Fibroblast of skin of right biceps (primary cell): ENCODE measurements at places on chromosomes 6 and 20.

GRCh38 chr6:31462964-31463870 is 34.7 kb upstream of the MICB start:
- DNase-seq: peak; percentile 47

DNA sequence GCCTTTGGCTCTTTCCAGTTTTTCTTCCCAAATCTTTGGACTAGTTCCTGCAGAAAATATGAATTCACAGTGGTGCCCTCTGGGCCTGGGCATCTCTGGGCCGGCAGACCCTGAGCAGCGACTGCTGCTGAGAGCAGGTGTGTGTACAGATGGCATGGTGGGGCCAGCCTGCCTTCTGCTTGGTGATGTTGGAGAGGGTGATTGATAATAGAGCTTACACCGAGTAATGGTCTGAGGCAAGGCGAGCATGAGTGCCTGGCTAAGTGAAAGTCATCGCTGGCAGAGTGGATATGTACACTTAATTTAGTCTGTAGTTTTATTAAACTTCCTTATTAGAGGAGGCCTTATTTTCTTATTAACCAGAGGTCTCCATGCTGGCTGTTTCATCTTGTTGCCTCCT is 156.9 kb downstream of the CDKAL1 start:
- DNase-seq: no peak

GRCh38 chr20:60586269-60587050 is 628.2 kb downstream of the CDH26 start:
- DNase-seq: no peak

DNA sequence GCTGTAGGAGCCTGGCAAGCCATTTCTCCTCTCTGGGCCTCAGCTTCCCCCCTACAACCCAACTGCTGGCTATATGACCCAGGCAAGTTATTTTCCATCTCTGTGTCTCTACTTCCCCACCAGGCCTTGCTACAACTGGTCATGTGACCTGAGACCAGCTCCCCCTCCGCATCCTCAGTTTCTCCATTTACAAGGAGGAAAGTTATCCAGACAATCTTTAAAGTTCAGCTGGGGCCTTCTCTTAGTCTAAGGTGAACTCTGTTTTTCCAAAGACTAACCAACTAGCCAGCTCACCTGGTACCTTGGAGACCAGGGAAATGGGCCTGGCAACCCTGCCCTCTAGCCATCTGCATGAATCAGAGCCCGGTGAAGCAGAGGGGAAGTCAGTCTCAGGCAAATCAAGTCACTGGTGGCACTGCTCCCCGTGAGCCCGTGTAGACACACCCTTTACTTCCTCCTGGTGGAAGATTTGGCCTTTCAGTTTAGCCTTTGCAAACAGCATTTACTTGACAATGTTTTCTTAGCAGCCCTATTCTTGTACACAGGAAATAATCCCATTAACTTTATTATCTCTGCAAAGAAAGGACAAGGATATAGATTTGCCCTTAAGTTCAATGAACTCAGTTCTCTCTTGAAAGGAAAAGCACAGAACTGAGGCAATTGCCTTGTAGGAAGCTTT is 157.7 kb downstream of the VEGFA start:
- no peak for DNase-seq

- no peak for DNase-seq
Measured at GRCh38 chr20:20368418-20369249, 730 bp downstream of the INSM1 start.

- DNase-seq: peak; percentile 91
Measured at GRCh38 chr6:81241126-81242041, 511.1 kb downstream of the TENT5A start.

DNA sequence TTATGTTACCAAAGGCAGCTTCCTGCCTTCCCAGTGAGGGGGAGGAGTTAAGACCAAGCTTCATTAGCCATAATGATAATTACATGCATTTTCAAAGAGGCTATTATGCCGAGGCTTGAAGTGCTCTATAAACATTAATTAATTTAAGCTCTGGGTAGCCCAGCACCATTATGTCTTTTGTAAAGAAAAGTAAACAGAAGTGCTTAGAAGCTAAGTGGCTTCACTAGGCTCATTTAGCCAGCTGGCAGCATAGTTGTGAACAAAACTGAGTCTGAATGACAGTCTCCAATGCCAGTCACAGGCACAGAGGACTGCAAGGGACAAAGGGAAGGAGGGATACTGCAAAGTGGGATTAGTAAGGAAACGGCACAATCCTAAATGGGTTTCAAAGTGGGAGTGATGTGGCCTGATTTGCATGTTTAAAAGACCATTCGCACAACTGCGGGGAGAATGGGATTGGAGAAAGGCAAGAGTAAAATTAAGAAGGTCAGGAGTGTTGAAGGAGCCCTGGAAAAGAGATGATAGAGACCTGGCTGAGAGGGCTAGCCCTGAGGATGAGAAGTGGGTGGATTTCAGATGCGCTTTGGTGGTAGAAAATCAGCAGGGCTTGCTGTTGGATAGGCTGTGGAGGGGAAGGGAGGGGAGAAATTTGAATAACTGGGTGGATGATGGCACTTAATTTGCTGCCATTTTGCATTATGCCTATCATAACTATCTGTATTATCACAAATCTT is 20.1 kb upstream of the ISM1 start:
- DNase-seq: no peak

- DNase-seq: no peak
Measured at GRCh38 chr6:51494342-51494741, 593.1 kb downstream of the PKHD1 start.

- DNase-seq: peak; percentile 70
Measured at GRCh38 chr20:478949-479429, 16.7 kb upstream of the TBC1D20 start.

- DNase-seq: peak; percentile 27
Measured at GRCh38 chr6:44512868-44513741, 125.6 kb downstream of the CDC5L start.

DNA sequence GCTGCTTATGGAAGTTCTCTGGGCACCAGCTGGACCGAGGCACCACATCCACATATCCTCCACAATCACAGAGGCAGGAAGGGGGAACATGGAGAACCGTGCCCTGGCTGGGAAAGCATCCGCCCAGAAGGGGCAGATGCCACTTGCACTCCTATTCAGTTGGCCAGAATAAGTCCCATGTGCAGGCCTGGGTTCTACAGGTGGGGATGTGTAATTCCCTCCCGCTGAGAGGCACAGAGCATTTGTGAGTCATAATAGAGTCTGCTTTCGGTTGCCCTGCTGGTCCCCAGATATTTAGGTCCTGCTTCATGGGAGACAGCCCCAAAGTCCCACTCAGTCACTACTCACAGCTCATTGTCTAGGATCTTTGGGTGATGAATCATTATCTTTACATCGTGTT is 104.0 kb downstream of the PHACTR3 start:
- DNase-seq: peak; percentile 11

DNA sequence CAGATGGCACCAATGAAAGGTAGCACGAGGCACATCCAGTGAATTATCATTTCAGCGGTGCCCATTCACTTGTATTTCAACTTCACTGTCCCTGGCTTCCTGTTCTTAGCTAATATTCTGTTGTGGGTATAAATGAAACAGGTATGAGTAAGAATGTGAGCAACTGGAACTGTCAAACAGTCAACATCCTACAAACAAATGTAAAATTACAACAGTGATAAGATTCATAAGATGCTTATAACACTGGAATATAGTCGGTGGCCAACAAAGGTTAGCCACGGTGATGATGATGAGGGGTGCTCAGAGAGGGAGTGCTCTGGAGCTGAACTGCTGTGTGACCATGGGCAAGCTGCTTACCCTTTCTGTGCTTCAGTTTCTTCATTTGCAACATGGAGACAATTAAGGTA is 74.9 kb upstream of the TOX2 start:
- no peak for DNase-seq

GRCh38 chr6:109103942-109104341 is 8.6 kb downstream of the CEP57L1 start:
- DNase-seq: no peak

DNA sequence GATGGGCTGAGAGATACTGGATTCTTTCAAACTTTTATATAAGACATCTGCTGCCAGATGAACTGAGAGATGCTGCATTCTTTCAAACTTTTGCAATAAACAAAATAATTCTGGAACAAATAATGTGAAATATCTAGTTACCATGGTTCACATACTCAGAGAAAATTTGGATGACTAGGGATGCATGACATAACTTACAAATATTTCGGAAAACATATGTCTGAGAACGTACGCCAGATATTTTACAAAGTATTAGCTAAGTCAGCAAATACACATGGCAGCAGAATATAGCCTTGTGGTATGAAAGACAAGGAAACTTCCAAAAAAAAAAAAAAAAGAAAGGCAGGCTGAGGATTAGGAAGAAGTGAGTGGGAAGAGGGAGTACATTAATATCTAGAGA is 113.3 kb upstream of the TRAF3IP2 start:
- peak; percentile 78 for DNase-seq
